ENCODE measurements at places on chromosomes 5 and 9.

- no peak for DNase-seq
Measured at GRCh38 chr5:141598391-141599345, 20.1 kb downstream of the DIAPH1 start.

- no peak for DNase-seq
Measured at GRCh38 chr9:69081261-69081660, 45.7 kb downstream of the FXN start.

GRCh38 chr5:37198842-37199241, 50.3 kb downstream of the CPLANE1 start:
- DNase-seq: no peak

- DNase-seq: no peak
Measured at GRCh38 chr5:74673011-74673790, 11.8 kb upstream of the HEXB start.

- DNase-seq: no peak
Measured at GRCh38 chr5:93236807-93237421, 344.1 kb downstream of the NR2F1-AS1 start.

- DNase-seq: peak; percentile 43
Measured at GRCh38 chr9:84315278-84315877, 25.2 kb downstream of the SLC28A3 start.

- no peak for DNase-seq
Measured at GRCh38 chr9:100228352-100228869, 124.3 kb downstream of the TEX10 start.

DNA sequence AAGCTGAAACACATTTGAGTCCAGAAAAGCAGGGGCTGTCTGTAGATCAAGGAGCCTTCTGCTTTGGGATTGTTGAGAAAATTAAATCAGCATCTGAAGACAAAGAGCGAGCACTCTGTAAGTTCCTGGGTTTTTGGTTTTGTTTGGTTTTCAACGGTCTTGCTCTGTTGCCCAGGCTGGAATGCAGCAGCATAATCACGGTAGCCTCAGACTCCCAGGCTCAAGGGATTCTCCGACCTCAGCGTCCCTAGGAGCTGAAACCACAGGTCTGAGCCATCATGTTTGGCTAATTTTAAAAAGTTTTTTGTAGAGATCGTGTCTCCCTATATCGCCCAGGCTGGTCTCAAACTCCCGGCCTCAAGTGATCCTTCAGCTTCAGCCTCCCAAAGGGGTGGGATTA, 266.5 kb upstream of the ADAMTS16 start:
- DNase-seq: no peak

GRCh38 chr9:91805031-91805430, 145.0 kb downstream of the ROR2 start:
- no peak for DNase-seq

- DNase-seq: no peak
Measured at GRCh38 chr9:123421186-123421585, 65.2 kb downstream of the CRB2 start.

- DNase-seq: no peak
Measured at GRCh38 chr9:18739641-18740318, 265.8 kb downstream of the ADAMTSL1 start.

GRCh38 chr5:116231288-116231687, 146.5 kb downstream of the COMMD10 start:
- no peak for DNase-seq

DNA sequence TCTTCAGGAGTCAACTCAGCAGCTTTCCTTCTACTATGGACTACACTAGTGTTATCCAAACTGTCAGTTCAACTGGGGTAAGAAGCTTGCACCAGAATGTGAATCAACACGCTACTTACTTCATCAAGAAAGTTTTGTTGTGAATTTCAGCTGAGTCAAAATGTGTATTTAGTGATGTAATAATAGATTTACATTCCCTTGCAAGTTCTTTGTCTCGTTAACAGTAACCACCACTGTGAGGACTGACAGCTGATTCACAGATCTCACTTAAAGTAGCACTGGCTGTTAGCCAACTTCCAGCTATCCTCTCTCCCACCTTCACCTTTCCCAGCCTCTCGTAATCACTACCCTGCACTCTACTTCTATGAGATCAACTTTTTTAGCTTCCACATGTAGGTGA, 445.3 kb downstream of the NTRK2 start:
- DNase-seq: no peak

GRCh38 chr9:38227656-38228055, 158.6 kb upstream of the SHB start:
- DNase-seq: peak; percentile 23

- no peak for DNase-seq
Measured at GRCh38 chr5:80594810-80595209, 24.7 kb upstream of the ANKRD34B start.

GRCh38 chr9:100229561-100229960, 123.2 kb downstream of the TEX10 start:
- no peak for DNase-seq

- DNase-seq: no peak
Measured at GRCh38 chr5:126435261-126435660, 12.1 kb downstream of the GRAMD2B start.

DNA sequence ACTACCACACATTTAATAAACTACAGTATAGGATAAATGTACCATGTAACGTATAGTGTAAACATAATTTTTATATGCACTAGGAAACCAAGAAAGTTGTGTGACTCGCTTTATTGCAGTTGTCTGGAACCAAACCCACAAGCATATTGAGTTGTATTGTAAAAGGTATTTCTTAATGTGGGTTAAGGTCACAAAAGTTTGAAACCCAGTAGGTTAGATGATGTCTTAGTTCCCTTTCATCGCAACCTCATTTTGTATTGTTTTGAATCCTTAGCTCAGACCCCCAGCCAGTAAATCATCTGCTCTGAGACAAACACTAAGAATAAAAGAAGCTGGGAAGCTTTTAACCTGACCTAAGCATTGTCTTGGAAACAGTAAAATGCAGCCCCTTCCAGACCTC, 79.1 kb downstream of the TRIO start:
- DNase-seq: no peak

DNA sequence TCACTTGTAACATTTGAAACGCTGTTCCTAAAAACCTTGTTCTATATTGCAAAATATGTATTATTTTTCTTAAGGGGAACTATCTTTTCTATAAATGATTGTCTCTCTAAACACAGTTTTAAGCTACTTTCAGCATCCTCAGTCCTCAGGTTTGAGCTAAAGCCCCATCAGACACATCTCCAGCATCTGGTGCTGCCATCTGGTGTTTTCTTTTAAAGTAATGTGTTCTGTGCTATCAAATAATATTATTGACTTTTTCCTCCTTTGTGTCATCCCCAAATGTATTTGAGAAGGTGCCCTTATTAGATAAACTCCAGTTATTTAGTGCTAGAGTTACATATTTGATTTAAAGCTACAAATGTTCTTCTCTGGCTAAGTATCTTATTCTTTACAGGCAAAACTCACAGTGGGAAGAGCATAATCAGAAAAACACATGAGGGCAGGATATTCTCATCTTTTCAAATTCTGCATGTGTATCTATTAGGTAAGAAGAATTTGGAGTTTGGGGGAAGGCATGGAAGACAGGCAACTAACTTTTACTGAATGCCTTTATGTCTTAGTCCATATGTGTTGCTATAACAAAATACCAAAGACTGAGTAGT, 27.5 kb downstream of the ZNF474 start:
- no peak for DNase-seq

DNA sequence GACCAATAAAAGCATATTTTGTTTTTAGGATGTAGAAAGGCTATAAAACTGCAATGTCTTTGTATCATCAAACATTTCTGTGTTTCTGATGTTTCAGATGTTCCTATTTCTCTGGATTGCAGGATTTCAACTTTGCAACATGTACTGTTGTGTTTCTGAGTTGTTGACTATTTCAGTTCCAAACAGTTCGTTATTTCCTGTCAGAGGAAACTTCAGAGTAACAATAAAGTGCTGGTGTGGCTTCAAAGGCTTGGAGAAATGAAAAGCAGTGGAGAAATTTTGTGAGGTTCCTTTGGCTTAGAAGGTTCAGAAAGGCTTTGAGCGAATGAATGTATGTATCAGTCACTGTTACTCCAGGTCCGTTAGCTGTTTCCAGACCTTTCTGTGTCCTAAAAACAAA, 17.2 kb downstream of the TJP2 start:
- no peak for DNase-seq

- DNase-seq: no peak
Measured at GRCh38 chr9:21252721-21253547, 13.1 kb upstream of the IFNA14 start.

GRCh38 chr5:168152660-168153059, 138.8 kb upstream of the WWC1 start:
- no peak for DNase-seq

GRCh38 chr5:118653872-118654271, 334.5 kb downstream of the DTWD2 start:
- DNase-seq: no peak

DNA sequence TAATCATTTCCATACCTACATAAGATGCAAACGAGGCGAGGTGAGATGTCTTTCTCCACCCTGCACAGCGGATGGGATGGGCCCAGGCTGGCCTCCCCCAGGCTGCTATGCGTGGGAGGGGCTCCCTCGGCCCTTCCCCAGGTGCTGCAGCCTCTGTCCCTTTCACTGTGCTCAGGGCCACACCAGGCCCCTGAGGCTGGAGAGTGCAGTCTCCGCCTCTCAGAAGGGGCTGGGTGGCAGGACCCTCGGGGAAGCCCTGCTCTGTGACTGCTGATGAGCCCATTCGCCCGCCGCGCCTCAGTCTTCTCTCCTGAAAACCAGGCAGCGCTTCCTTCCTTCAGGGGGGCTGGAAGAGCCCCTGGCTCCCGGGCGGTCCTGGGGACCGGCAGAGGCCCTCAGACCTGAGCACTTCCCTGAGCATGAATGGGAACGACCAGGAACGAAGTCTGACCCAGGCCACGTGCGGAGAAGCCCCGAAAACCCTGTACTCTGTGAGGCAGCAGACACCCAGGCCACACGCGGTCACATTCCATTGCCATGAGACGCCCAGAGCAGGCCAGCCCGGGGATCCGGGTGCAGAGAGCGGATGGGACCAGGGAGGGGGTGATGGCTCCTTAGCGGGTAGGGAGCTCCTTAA, 21.9 kb upstream of the NOTCH1 start:
- DNase-seq: no peak

DNA sequence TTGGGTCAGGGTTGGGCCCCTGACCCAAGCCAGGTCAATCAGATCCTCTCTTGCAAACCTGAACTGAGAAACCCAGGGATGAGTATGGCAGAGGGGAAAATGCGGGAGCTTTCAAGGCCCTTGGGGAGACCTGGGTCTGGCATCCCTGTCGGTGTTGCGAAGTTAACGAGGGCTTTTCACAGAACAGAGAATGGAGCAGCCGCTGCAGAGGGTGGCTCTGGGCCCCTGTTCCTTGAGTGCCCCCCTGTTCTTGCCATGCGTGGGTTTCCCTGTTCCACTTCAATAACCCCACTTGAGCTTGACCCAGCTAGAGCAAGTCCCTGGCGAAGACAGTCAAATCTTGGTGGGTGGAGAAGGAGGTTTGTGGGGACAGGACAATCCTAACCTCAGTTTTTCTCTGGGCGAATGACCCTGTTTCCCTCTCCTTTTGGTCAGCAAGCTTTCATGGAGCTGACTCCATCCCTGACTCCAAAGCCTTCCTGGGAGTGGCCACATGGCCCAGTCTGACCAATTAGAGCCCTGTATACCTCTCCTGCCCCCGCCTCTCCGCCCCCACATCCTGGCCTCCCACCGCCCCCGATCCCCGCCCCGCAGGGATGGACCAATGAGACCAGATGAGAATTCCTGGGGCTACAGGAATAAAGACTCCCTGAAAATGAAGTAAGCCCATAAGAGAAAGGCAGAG, 2.9 kb upstream of the VDAC1 start:
- DNase-seq: no peak

- DNase-seq: no peak
Measured at GRCh38 chr9:118305331-118305730, 601.1 kb downstream of the TLR4 start.

DNA sequence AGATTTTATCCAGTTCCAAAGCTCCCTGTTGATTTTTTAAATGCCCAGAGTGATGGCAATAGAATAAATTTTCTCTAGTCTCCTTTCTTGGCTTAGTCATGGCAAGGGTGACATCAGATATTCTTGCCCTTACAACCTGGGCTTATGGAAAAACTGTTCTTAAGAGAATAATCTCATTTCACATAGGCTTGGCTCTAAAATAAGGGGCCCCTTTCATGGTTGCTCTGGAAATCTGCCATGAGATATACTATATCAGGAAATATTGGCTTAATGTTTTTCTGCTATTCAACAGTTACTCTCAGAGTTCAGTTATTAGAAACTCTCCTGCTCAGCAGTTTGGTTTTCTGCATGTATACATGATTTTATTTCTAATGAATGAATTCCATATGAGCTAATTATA, 7.8 kb downstream of the HMHB1 start:
- DNase-seq: no peak

GRCh38 chr5:6273090-6273735, 105.1 kb downstream of the MED10 start:
- no peak for DNase-seq

DNA sequence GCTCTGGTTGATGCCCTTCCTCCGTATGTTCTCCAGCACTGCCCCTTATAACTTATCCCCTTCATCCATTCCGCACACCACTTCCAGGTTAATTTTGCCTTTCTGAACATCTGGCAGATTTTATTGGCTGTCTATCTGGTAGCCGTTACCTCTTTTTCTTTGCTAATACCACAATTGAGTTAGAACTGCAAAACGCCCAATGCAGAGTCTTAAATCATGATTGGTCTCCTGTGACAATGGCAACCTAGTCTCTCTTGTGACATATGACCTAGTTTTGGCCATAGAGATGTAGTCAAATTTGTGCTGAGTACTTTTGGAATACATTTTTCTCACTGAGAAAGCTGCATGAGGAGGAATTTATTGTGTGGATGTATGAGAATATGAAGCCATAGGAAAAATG, 365.7 kb upstream of the PRR16 start:
- no peak for DNase-seq

GRCh38 chr5:54638106-54638505, 120.5 kb downstream of the SNX18 start:
- no peak for DNase-seq

DNA sequence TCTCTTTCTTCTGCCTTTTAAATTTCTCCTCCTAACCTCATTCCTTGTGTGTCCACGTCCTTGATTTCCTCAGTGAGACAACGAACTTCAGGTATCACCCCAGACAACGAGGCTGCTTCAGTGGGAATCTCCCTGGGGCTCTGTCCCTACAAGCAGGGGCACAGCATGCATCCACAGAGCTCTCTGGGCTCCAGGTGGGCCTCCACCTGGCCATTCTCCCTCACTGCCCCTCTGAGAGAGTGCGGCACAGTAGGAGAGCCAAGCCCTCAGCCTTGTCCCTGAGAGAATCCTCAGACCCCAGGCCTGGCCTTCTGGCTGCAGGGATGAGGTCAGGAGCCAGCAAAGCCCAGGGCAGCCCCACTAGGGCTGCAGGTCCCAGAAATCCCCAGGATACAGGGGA, 105.3 kb downstream of the LHFPL2 start:
- peak; percentile 16 for DNase-seq

Data from liver (tissue), 10 donors.